ENCODE measurements at places on chromosomes 5 and 9.

DNA sequence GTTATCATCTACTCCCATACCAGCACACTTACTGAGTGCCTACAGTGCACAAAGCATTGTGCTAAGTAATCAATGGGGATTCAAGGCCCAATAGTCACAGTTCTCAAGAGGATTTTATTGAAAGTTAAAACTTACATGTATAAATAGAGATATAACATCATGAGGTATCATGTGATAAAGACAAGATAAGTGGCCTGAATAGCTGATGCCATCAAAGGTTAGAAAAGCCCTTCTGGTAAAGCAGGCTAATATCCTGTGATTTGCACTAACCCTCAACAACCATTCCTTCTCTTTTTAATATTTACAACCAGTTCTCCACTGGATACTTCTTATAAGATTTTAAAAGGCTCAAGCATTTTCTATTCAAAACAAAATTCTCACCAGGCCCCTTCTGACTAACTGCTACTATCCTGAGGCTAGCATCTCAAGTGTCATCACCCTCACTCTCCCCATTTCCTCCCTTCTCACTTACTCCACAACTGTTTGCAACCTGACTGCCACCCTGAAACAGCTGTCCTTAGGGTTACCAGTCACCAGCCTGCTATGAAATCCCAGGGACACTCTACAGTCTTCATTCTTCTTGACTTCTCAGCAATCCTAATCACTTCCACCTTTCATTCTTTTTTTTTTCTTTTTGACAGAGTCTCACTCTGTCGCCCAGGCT, 377.9 kb downstream of the ENC1 start:
- no peak for DNase-seq

- DNase-seq = no peak
Observed at GRCh38 chr9:20016611-20017010, 227.8 kb upstream of the SLC24A2 start.

GRCh38 chr9:129497005-129497812, 123.7 kb downstream of the C9orf50 start:
- no peak for DNase-seq

DNA sequence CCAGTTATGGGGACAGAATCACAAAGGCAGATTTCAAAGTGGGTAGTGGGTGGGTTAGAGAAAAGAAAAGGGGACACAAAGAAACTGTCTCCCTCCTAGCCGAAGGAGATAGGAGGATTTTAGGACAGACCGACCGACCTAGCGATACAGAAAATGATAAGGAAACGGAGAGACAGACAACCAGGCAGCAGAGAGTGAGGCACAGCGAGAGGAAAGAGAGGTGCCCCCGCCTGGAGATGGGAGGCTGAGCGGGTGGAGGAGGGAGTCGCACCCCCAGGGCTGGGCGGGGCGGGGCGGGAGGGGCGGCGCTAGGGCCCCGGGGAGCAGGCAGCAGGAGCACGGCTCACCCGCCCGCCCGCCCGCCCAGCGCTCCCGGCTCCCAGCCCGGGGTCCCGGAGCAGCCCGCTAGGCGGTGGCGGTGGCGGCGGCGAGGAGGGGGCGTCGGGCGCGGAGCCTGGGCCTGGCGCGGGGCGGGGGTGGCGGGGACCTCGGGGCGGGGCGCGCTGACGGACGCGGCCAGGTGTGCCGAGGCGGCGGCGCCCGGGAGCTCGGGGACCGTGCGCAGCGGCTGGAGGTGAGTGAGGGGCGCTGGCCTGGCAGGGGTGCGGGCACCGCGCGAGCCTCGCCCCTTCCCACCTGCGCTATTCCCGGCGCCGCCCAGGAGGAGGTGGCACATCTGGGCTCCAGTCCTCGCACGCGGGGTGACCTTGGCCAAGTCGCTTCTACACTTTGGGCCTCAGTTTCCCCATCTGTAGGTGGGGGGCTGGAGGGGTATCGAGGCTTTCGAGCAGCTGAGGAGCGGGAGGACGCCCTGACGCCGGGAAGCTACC, 15.9 kb upstream of the SYNPO start:
- no peak for DNase-seq

DNA sequence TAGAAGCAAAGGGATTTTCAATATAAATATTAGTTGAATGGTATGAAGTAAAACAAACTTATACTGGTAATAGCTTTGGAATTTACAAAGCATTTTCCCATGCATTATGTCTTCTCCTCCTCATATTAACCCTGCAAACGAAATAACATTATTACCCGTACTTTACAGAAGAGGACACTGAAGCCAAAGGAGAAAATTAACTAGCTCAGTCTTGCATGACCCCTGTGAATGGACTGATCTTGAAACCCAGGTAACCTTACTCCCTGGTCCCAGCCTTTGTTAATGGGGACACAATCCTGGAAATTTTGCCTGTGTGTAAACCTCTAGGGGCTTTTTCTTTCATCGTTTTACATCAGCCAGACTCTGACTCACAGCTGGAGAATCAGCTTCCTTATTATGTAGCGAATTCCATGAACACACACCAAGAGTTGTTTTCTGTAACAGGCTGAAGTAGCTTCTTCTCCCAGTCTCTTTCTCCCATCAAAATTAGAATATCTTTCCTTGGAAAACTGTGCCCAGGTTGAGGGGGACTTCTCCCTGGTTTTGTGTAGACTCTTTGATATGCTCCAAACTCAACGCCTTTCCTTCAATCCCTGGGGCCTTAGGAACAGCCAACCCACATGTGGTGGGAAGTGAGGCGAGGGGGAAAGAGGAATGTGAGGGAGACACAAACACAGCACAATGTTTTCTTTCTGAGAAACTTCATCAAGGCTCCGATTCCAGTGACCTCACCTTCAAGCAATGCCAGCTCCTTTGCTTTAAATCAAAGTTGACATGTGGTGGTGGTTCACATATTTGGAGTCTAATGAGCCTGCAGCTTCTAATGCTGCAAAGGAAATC, 480.9 kb upstream of the PAPPA start:
- DNase-seq = no peak

DNA sequence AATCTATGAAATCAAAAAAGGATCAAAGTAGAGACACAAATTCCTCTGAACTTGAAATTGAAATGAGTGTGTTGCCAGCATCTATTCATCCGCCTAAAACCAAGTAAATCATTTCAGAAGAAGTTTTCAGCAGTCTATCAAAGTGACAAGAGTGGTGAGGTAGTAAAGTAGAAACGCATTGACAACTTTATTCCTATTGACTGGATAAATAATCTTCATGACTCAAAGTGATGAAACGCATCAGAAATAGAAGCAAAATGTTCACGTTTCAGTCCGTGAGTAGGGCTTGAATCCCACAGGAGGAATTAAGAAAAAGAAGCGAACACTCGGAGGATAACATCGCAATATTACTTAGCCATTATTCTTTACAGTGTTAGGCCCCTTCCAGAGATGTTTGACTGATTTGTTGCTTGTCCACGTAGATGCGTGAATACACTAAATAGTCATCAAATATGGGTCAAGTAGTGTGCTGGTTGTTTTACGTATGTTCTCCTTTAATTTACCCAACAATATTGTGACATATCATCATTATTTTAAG, 314.4 kb downstream of the PLK2 start:
- DNase-seq = no peak

- no peak for DNase-seq
Observed at GRCh38 chr9:127580366-127580765, 31.7 kb upstream of the STXBP1 start.

DNA sequence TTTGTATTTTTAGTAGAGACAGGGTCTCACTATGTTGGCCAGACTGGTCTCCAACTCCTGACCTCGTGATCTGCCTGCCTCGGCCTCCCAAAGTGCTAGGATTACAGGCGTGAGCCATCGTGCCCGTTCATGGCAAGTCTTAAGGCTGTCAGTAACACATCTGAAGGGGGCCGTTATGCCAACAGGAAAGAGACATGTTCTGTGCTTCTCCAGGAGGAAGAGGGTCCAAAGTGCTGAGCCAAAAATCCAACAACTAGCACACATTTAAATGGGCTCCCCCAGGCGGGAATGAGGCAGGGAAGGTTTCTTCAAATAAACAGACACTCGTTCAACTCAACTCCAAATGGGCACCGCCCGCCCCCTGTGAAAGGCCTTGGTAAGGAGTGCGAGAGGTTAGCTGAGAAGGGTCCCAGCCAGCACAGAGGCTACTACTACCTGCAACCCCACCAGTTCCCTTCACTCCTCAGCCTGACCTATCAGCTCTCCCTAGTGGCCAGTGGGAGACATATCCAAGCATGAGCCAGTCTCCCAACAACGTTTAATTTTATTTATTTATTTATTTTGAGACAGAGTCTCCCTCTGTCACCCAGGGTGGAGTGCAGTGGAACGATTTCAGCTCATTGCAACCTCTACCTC, 84.1 kb upstream of the DMRT1 start:
- DNase-seq = no peak

DNA sequence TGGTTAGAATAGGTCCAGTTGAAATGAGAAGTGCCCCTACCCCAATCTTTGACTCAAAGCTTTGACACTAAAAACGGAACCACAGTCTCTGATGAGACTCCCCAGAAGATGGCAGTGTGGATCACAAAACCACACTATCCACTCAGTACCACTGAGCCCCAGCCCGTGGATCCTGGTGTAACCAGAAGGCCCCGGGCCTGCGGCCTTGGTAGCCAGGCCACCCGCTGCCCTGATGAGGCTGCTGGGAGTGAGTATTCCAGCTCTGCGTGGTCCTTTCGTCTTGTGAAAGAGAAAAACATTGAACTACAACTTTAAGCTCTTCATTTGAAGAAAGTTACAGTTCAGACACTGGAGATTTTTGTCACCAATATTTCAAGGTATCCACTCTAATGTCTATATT, 42.2 kb upstream of the FBP1 start:
- peak; percentile 27 for DNase-seq

DNA sequence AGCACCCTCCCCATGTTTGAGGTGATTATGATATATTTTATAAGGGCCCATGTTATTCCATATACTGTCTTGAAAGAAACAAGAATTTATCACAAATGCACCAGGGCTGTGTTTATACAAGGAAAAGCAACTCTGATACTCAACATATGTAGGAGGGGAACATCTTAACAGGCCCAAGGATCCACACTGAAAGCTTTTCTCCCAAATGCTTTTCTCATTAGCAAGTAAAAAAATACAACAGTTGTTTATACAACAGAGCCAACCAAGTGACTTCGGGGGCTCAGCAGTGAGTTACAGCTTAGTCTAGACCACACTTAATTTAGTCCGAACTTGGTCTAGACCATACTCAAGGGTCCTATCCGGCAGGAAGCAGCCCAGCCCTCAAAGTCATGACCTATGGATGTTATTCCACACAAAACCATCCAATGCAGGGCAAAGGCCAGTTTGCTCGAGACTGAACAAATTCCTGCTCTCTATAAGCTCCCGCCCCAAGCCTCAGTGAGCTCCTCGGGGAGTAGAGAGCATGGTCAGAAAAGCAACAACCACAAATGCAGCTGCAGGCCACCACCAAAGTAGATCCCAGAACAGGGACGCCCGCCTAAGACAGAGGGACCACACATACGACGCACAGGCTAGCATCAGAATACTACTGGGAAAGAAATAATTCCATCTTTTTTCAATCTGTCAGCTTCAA, 6.8 kb downstream of the GZMK start:
- no peak for DNase-seq

GRCh38 chr9:83322438-83322837, 215.8 kb downstream of the FRMD3 start:
- no peak for DNase-seq

DNA sequence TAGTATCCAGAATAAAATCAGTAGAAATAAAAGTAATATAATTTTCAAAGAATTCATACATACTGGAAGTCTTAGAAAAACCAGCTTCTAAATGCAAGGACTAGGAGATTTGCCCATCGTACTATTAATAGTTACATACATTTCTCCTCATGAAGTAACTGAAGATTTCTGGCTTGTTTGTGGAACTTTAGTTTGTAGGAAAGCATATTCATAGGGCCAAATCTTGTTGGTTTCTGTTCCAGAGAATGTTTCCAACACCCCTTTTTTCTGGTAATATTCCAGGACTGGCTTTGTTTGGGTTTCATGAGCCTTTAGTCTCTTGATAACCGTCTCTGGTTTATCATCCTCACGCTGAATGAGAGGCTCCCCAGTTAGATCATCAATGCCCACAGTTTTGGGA, 66.3 kb upstream of the TJP2 start:
- DNase-seq = no peak

GRCh38 chr5:89457411-89458331, 574.7 kb upstream of the MEF2C start:
- DNase-seq = no peak

- DNase-seq = no peak
Observed at GRCh38 chr9:126088336-126088735, 238.3 kb upstream of the MVB12B start.

GRCh38 chr5:145506185-145506850, 328.8 kb downstream of the PRELID2 start:
- DNase-seq = no peak

DNA sequence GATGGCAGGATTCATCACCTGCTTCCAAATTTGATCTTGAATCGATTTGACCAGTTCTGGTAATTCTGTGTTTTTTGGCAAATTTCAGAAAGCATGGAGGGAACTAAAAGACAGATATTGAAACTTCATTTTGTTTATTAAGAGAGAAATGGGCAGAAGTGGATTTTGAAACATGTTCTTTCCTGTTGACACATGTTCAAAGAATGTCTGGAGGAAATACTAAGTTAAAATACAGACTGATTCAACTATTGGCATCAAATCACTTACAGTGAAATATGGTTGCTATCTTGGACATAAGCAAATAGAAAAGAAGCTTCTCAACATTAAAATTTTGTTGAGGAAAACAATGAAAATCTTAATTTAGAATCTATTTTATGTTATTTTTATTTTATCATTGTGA, 19.3 kb upstream of the GZMK start:
- DNase-seq = no peak

- DNase-seq = no peak
Observed at GRCh38 chr9:69174616-69175463, 763 bp downstream of the TJP2 start.

- no peak for DNase-seq
Observed at GRCh38 chr5:171309276-171310211, 496 bp downstream of the TLX3 start.

GRCh38 chr5:107381189-107381856, 289.4 kb downstream of the EFNA5 start:
- DNase-seq = no peak

- DNase-seq = no peak
Observed at GRCh38 chr9:79615038-79615437, 43.3 kb downstream of the TLE4 start.

- DNase-seq = no peak
Observed at GRCh38 chr5:74224331-74224730, 416.2 kb downstream of the ENC1 start.

- no peak for DNase-seq
Observed at GRCh38 chr5:109105631-109106267, 304.0 kb downstream of the PJA2 start.

GRCh38 chr5:16579142-16579847, 37.5 kb downstream of the RETREG1 start:
- DNase-seq = no peak

- no peak for DNase-seq
Observed at GRCh38 chr9:84940294-84940693, 270.8 kb downstream of the NTRK2 start.

GRCh38 chr5:59893429-59894227, at the start of gene PDE4D:
TSS of gene PDE4D (minus strand) at chr5:59893726.
- no peak for DNase-seq

GRCh38 chr9:97710356-97711222, 13.4 kb upstream of the XPA start:
- DNase-seq = peak; percentile 21

Data from stimulated activated CD4-positive, alpha-beta T cell treated with anti-CD3 and anti-CD28 coated beads, TNF-alpha, amount 100 ng/mL, for 1 hour (primary cell).